ENCODE measurements at places on chromosomes 16 and 17. TPM values are rescaled to one million over a fixed set of nuclear protein-coding genes. Genes with fewer than 3 reads are reported as not detected.

LRRC75A gene
- total RNA-seq: 0.96 TPM

NTN1 gene
- 60.3 TPM for total RNA-seq

MYADML2 gene
- total RNA-seq: 7.2 TPM

SMIM22 gene
- not detected for total RNA-seq

CD300C gene
- total RNA-seq: 0.71 TPM

CCT6B gene
- 2.6 TPM for total RNA-seq

OTOA gene
- total RNA-seq: 0.11 TPM

TMEM132E gene
- total RNA-seq: 0.05 TPM

Data from left ventricle myocardium inferior (tissue), 1 donor.